ENCODE measurements at places on chromosomes 1 and 21.

- no peak for DNase-seq
These were observed 463.9 kb downstream of the PCP4 start for GRCh38 chr21:40331172-40331571.

DNA sequence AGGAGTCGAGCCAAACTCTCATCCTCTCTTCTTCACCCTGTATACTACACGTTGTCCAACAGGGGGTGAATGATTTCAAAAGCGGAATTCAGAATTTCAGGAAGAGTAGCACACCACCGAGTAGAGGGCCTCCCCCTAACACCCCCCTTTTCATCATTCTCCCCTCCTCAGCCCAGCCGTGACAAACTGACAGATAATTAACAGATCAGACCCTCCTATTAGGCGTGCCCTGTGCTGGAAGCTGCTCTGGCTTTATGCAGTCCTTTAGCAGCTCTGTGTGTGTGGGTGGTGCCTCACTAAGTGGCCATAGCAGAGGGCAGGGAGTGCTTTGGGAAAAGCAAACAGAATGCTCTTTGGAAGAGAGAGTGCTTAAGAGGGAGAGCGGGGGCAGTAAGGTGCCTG lies 44.3 kb downstream of the PEX14 start:
- DNase-seq = no peak

GRCh38 chr1:12185036-12185917 lies 18.5 kb downstream of the TNFRSF1B start:
- DNase-seq = no peak

- DNase-seq = no peak
These were observed 1.8 kb downstream of the RD3 start for GRCh38 chr1:211490038-211490678.

GRCh38 chr1:28035420-28035819 lies 53.0 kb downstream of the EYA3 start:
- DNase-seq = no peak

GRCh38 chr1:58748666-58749065 lies 35.2 kb downstream of the JUN start:
- no peak for DNase-seq

GRCh38 chr1:107247679-107248078 lies 106.8 kb downstream of the NTNG1 start:
- DNase-seq = no peak

GRCh38 chr1:15191770-15192169 lies 38.2 kb downstream of the TMEM51 start:
- no peak for DNase-seq

- no peak for DNase-seq
These were observed 5.3 kb upstream of the EVA1B start for GRCh38 chr1:36328713-36329112.

DNA sequence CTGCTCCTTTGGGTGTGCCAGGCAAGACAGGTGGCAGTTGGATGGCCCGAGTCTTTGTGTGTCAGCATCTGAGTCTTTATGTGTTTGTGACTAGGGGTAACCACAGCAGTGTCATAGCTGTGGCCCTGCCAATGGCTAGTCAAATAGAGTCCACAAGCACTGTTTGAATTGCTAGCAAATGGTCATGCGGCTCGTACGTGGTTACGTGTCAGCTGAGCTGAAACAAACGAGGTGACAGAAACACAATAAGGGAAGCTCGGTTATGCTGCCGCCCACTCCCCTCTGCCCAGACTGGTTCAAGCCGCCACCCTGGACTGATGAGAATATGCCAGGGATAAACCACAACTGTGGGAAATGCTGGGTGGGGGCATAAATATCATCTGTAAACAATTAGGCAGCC lies 174.3 kb upstream of the LMO4 start:
- no peak for DNase-seq

GRCh38 chr1:85611425-85611824 lies 30.9 kb downstream of the CCN1 start:
- DNase-seq = no peak

All from right renal cortex interstitium (tissue), 3 donors.